ENCODE measurements at places on chromosomes 2 and 18.

GRCh38 chr2:116915673-116916072 lies 898.8 kb upstream of the DDX18 start:
- no peak for DNase-seq

DNA sequence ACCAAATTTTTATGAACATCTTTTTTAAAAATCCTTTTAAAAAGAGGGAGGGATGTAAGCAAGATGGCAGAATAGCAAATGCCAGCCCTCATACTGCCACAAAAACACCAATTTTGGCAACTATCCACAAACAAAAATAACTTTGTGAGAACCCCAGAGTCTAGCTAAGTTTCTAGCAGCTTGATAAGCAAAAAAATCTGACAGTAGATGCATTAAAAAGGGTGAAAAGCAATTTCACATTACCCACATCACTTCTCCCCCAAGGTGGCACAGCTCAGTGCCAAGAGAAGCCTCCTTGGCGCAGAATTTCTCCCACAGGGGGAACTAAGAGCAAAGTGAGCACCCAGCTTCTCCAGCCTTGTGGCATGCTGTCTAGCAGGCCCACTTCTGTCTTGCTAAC lies 74.6 kb downstream of the L3MBTL4 start:
- no peak for DNase-seq

- no peak for DNase-seq
These were observed 441.5 kb upstream of the TNP1 start for GRCh38 chr2:217301142-217301925.

DNA sequence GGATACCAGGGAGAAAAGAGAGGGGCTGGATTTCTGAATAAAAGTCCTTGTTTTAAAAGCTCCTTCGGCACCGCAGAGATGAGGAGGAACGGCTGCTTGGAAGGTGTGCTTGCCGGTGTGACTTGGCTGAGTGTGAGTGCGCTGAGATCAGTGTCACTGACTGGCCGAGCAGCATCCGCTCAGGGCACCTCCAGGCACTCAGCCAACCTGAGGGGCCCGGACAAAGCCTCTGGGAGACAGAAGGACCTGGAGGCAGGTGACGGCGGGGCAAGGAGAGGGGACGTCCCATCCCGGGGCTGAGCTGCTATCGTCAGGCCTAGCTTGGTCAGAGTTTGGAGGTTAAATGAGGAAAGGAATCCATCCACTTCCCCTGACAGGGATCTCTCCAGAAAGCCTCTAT lies 16.8 kb upstream of the ALLC start:
- no peak for DNase-seq

GRCh38 chr18:46632401-46633071 lies 24.5 kb downstream of the LOXHD1 start:
- no peak for DNase-seq

DNA sequence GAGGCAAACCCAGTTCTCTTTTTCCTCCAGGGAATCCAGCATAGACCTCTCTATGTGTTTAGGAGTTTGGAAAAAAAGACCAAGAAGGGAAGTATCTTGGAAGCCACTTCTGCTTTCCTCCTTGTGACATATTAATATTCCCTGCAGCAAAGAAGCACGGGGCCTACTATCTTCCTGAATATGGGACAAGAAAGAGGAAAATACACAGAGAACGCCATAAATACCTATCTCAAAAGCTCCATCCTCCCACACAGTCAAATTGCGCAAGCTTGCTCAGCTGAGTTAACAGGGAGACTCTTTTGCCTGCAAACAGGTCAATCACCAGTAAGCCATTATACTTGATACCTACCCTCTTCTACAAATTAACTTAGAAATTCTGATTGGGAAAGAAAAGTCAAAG lies 16.7 kb upstream of the RAPH1 start:
- DNase-seq, result no peak

- DNase-seq, result no peak
These were observed 468.0 kb upstream of the SPHKAP start for GRCh38 chr2:228649447-228649846.

DNA sequence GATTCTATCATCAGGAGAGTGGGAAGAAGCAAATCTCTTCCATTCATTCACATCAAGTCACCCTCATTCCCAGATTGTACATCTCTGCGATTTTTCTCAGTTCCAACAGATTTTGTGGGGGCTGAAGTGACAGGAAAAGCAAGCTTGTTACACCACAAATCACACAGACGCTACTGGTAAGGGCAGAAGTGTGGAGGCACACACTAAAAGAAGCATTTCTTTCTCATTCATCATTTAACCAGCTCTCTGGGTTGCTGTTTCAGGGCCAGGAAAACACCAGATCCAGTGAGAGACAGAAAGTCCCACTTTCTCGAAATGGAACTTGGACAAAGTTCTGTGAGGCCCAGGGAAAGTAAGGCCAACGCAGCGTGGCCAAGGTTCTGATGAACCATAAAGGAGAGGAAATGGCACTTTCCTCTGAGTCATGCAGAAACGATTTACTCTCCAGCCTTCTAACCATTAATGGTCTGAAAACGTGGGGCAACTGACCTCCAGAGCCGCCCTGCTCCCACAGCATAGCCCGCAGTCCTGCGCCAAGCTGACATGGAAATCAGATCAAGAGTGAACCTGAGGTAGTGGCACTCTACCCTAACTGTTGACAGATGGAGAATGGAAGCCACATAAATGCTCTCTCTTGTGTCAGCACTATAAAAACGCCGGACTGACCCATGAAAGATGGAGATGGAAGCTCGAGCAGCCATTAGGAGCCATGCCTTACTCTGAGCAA lies 191.0 kb downstream of the C1D start:
- no peak for DNase-seq
